Fibroblast of the aortic adventitia (primary cell): ENCODE measurements at places on chromosomes 2 and 18. TPM values are rescaled to one million over a fixed set of nuclear protein-coding genes. Genes with fewer than 3 reads are reported as not detected.

- peak; percentile 77 for DNase-seq
These were observed 50.2 kb upstream of the OSR1 start for GRCh38 chr2:19408592-19408991.

GRCh38 chr18:40004246-40004645, 1950.8 kb upstream of the PIK3C3 start:
- DNase-seq, result no peak

Gene SH3BP4
- total RNA-seq, result 32.2 and 49.7 TPM in 2 replicates

Gene LIPT1
- total RNA-seq, result 2.9 and 9.0 TPM in 2 replicates
